Cardiac fibroblast (primary cell): ENCODE measurements at places on chromosomes 12 and 14.

GRCh38 chr14:105487449-105487985, 831 bp downstream of the CRIP1 start:
- DNase-seq = no peak

DNA sequence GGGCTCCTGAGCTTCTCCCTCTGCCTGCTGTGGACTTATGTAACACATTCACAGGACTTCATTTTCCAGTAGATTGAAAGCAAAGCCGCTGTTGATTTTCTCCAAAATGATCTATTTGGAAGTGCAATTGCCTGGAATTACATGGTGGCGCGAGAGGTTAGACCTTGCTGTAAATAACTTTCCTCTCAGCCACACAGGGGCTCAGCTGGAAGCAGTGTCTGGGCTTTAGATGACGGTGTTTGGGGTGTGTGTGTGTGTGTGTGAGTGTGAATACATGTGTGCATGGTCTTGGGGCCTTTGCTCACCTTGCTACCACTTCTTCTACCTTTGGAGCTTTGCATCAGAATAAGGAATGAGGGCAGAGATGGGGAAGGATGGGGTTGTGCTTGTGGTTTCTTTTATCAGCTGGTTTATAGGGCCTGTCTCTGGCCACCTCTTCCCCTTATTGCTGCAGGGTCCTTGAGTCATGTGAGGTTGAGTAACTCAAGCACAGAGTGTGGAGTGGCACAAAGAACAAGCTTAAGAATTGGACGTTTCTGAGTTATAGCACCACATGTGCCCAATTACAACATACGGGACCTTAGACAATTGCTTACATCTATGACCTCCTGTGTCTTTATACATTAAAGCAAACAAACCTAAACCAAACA, 280.6 kb downstream of the NRXN3 start:
- DNase-seq = no peak

GRCh38 chr14:47009615-47010014, 358.0 kb upstream of the RPL10L start:
- no peak for DNase-seq

DNA sequence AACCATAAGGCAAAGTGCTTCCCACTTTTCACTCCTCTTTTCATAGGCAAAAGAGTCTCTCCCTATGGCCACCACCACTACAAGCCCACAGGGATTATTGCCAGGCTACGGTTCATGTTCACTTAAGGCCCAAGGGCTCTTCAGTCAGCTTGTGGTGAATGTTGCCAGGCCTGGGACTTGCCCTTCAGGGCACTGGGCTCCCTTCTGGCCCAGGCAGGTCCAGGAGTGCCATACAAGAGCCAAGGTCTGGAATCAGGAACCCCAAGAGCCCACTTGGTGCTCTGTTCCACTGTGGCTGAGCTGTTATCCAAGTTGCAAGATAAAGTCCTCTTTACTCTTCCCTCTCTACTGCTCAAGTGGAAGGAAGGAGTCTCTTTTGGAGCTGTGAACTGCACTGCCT, 307.6 kb downstream of the FUT8 start:
- no peak for DNase-seq

DNA sequence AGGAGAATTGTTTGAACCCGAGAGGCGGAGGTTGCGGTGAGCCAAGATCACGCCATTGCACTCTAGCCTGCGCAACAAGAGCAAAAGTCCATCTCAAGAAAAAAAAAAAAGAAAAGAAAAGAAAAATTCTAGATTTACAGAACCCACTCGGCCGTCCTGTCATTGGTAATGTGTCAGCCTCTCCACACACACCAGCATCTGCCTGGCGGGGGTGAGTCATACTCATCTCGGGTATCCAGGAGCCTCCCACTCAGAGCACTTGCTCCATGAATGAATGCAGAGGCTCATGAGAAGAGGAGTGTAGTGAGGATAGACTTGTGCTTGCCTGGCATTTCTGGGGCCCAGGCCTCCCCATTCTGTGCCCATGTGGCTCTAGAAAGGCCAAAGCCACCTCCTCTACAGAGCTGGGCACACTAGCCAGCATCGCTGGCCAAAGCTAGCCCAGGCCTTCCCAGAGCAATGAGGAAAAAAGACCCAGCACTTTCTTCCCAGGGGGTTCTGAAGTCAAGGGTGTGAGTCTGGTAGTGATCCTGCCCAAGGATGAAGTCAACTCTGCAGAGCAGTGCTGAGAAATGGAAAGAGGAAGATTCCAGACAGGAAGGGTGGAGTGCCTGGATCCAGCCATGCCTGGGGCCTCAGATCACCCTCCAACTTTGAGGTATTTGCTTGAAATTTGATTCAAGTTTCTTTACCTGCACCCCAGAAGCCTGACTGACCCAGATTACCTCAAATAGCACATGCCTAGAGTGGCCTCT, 31.2 kb upstream of the KLC1 start:
- DNase-seq = peak; percentile 78

- no peak for DNase-seq
These were observed 45.2 kb downstream of the FOXN3 start for GRCh38 chr14:89371585-89372511.

GRCh38 chr14:100530270-100531072, 56.7 kb downstream of the BEGAIN start:
- DNase-seq = no peak

- DNase-seq = peak; percentile 8
These were observed 138.0 kb downstream of the ASCL4 start for GRCh38 chr12:107912421-107913004.

DNA sequence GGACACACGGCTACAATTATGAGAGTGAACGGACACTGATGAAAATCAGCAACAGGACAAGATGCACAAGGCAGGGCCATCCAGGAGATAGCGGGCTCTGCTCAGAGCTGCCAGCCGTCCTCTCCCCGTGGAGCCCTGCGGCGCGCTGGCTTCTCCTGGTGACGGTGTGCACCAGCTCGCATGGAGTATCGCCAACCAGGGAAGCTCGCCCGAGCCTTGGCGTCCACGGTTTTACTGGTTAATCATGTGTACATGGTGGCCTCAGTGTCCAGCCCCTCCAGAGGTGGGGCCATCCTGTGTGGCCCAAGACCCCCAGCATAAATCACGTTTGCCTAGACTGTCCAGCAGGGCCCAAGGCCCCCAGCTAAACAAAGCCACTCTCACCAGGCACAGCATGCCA, 31.2 kb upstream of the DYNC1H1 start:
- DNase-seq = no peak

GRCh38 chr14:103753774-103754173, 38.2 kb downstream of the ZFYVE21 start:
- no peak for DNase-seq

DNA sequence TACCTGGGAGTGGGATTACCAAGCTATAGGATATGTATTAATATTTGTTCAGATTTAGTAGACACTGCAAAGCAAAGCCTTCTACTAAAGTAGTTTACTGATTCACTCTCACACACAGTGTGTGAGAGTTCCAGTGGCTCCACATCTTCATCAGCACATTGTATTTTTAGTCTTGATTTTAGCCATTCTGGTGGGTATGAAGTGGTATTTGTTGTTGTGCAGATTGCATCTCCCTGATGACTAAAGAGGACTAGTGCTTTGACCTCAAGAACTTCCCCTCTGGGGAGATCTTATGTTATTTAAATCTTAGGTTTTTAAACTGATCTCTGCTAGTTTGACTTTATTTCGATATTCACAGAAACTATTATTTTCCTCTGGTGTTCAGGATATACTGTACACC, 479.7 kb upstream of the RGS6 start:
- peak; percentile 60 for DNase-seq

DNA sequence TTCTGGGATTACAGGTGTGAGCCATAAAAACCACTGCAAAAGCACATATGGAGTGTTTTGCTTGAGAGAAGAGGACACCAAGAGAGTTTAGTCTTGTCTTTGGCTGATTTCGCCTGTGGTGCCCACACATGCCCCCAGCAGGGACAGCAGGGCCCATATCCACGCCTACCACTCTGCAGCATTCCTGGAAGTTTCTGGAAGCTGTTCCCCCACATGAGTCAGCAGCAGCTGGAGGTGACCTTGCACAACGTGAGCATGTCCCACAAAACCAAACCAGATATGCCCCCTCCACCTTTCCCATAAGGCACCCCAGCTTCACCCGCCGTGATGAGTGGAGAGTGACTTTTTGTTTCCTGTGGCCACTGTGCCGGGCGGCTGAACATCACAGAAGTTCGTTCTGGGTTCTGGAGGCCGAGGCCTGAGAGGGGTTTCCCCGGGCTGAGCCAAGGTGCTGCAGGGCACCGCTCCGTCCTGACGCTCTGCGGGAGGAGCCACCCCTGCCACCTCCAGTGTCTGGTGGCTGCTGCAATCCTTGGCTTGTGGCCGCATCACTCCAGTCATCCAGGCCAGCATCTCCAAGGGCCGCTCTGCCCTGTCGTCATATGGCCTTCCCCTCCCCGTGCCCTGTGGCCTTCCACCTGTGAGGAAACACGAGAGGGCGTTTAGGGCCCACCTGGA, 4.7 kb downstream of the ASPG start:
- no peak for DNase-seq

DNA sequence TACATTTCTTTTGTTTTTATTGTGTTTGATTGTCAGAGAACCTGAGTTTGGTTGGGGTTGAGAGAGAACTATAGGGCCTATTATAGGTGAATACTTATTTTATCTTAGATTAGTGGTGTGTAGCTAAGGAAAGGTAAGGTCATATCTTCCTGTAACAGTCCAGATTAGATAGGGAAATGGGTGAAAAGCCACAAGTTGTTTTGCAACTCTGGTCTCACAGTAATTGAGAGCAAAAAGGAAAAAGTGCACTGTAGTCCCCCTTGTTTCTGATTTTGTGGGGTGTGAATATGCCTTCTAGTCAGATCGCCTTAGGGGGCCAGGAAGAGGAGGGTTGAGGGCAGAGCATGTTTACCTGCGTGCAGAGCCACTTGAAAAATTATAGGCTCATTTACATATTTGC, 8.9 kb downstream of the MSRB3 start:
- no peak for DNase-seq

GRCh38 chr12:27968972-27969623, 3.4 kb downstream of the PTHLH start:
- peak; percentile 27 for DNase-seq

- no peak for DNase-seq
These were observed 40.4 kb downstream of the P2RX4 start for GRCh38 chr12:121250359-121250758.

- no peak for DNase-seq
These were observed 58.4 kb downstream of the PTPN21 start for GRCh38 chr14:88496414-88496813.

- DNase-seq = no peak
These were observed 64.1 kb downstream of the ITPR2 start for GRCh38 chr12:26768611-26769603.

- DNase-seq = peak; percentile 6
These were observed 524 bp downstream of the KMT5A start for GRCh38 chr12:123384318-123384993.

- peak; percentile 10 for DNase-seq
These were observed 147.3 kb downstream of the RBM19 start for GRCh38 chr12:113818833-113819232.

DNA sequence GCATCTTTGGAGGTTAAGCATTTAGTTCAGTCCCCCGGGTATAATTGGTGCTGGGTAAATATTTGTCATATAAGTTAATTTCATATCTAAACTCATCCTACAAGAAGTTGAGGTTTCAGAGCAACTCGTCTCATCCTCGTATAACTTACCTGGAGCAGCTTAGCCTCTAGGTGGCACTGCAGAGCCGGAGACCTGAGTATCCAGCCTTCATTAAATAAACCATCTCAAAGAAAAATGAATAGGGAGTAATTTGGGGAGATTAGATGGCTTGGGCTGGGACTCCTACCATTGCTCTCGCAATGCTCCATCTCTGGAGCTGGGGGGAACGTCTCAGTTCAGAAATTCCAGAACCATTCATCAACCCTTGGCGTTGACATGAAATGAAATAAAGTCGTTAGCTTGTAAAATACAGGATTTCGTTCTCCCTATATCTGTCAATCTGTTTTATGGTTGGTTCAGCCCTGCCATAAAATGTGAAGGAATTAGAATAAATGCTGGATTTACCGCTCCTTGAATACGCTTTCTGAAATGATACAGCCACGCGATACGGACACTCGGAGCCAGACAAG, 122.9 kb upstream of the TMEM132D start:
- peak; percentile 14 for DNase-seq

DNA sequence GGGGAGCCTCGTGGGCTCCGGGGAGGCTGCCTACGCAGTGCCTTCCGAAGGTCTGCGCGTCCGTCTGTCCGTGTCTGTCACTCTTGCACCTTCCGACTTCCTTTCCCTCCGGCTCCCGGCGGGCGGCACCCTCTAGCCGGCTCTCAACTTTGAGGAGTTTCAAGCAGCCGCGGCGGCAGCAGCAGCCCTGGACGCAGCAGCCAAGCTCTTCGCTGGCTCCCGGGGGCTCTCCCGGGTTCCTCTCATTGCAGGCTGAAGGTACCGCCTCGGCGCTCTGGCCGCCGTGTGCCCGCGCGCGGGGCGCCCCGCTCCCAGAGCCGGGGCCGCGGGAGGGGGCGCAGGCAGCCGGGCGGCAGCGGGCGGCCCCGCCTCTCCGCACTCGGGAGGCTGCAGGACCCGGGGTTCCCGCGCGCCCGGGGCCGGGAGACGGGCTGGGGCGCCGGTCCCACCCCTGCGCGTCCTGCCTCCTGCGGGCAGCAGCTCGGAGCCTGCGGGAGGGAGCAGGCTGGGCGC, at the start of the genes AMIGO2 and PCED1B:
Gene AMIGO2 (minus strand): TSS at position 492 of the 513 bp plus-strand sequence. CDS start 957 bp downstream, outside the sequence.
Gene PCED1B (plus strand): TSS at position 154 of the 513 bp plus-strand sequence. CDS start 155,443 bp downstream, outside the sequence.
- peak; percentile 86 for DNase-seq

GRCh38 chr12:60529261-60529660, 933.4 kb downstream of the SLC16A7 start:
- DNase-seq = no peak

GRCh38 chr12:99959549-99960170, 25.1 kb downstream of the ANKS1B start:
- DNase-seq = peak; percentile 79

- DNase-seq = peak; percentile 86
These were observed 220.6 kb upstream of the HMGA2 start for GRCh38 chr12:65603438-65604351.

DNA sequence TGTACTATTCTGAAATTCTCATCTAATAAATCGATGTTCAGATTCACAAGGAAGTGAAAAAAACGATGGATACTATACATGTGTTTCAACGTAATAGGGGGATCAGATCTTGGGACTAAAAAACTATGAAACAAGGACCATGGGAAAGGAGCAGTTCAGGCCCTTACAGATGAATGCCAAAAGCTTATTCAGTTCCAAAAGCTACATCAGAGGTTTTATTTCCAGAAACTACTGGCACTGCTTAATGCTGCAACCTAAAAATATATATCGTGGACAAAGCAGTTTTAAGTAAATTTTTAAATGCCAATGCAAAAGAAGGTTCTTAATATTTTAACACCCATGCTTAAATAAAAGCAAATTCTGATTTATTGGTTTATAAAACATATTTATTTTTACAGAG, 38.5 kb downstream of the LRIG3 start:
- no peak for DNase-seq

DNA sequence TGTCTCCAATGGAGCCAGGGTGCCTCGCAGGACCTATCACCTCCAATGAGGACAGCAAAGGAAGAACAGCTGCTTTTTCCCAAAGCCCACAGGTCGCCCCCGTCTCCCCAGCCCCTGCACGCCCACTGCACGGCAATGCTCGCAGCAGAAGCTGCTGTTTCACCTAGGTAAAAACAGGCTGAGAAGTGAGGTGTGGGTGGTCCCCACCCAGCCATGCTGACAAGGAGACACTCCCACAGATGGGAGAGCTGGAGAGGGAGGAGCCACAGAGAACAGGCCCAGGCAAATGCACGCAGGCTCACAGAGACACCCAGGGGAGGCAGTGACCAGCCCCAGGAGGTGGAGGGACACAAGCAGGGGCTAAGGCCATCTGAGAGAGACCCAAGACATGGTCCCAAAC, 10.4 kb downstream of the CFAP73 start:
- no peak for DNase-seq
